ENCODE measurements at places on chromosomes 4 and X. TPM values are rescaled to one million over a fixed set of nuclear protein-coding genes. Genes with fewer than 3 reads are reported as not detected.

NRK gene
- not detected for total RNA-seq

KLHL34 gene
- not detected for total RNA-seq

DNA sequence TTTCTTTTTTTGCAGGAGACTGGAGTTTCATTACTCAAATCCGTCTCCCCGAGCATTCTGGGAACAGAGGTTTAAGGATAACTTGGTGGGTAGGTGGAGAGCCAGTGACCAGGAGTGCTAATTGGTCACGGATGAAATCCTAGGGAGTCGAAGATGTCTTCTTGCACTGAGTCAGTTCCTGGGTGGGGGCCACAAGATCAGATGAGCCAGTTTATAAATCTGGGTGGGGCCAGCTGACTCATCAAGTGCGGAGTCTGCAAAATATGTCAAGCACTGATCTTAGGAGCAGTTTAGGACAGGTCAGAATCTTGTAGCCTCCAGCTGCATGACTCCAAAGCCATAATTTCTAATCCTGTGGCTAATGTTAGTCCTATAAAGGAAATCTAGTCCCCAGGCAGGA, 741.3 kb downstream of the PCDH7 start:
- DNase-seq, result peak; percentile 84

DNA sequence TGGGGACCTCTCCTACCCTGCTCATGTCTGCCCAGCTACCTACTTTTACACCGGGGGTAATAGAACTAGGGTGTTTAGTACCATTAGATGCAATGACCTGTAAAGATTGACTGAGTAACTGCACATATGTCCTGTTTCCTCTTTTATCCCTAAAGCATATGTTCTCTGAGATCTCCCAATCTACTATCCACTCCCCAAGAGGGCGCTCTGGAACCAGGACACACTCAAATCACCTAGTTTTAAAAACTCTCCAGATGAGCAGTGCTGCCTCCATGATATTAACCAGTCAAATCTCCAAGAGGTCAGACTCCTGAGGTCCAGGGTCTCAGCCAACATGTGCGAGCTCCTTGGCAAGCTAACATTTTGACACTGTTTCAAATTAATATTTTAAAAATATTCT, 87.0 kb upstream of the TSPAN5 start:
- DNase-seq, result no peak

- DNase-seq, result peak; percentile 36
These were observed 160.4 kb upstream of the GPR101 start for GRCh38 chrX:137194164-137194563.
